ENCODE measurements at places on chromosomes 5 and 9.
A peak's percentile ranks its signal among the peaks of the same experiment; 100 is the strongest.

GRCh38 chr9:9499546-9499945 lies 1113.3 kb downstream of the PTPRD start:
- DNase-seq: no peak

GRCh38 chr9:81535542-81536241 lies 153.7 kb downstream of the TLE1 start:
- DNase-seq: no peak

DNA sequence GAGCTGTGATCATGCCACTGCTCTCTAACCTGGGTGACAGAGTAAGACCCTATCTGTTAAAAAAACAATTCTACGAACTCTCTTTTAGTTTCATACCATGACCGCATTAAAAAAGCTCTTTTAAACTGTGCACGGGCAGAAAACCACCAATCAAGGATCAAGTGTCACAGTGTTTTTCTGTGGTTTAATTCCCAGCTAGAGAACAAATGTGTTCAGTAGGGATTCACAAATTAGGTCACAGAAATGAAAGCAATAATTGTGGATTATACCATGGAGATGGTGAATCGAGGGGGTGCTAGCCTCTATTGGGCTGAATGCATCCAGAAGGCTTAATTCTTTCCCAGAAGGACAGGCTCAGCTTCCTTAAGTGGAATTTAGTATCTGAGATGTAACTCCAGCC lies 79.1 kb downstream of the ATG10 start:
- no peak for DNase-seq

GRCh38 chr5:78811121-78811817 lies 162.7 kb upstream of the LHFPL2 start:
- DNase-seq: no peak

GRCh38 chr9:94654165-94654894 lies 15.0 kb upstream of the FBP1 start:
- no peak for DNase-seq

GRCh38 chr5:123147741-123148140 lies 58.7 kb downstream of the PRDM6 start:
- DNase-seq: no peak

DNA sequence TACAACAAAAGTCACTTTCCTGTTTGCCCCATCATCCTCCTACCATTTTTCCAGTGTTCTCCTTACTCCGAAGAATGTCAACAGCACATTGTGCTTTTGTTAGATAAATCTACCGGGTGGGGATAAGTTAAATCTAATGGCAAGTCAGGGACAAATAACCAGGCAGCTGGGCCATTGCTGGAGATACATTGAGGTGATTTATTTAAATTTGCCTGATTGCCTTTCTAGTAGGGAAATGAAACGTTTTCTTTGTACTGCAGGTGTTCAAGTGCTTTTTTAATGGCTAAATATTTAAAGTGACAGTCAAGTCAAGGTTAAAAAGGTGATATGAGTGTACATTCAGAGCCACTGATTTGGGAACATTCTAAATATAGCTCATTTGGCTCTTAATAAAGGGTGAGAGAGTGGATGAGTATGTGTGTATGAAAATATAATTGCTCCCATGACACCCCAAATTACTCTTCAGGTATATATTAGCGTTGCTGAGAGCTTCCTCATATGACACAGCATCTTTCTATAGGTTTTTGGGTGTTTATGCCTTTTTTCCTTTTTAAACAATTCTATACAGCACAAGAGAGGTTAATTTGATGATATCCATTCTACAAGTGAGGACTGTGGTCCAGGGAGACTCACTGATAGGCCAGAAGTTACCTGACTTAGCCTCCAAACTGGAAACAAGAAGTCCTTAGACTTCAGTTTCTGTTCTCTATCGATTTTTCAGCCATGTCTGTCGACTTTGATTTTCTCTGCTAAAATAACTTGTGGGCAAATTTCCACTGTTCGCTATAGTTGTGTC lies 51.9 kb downstream of the DMRT2 start:
- DNase-seq: no peak

- DNase-seq: no peak
Observed at GRCh38 chr5:71770381-71770780, 51.3 kb downstream of the CARTPT start.

DNA sequence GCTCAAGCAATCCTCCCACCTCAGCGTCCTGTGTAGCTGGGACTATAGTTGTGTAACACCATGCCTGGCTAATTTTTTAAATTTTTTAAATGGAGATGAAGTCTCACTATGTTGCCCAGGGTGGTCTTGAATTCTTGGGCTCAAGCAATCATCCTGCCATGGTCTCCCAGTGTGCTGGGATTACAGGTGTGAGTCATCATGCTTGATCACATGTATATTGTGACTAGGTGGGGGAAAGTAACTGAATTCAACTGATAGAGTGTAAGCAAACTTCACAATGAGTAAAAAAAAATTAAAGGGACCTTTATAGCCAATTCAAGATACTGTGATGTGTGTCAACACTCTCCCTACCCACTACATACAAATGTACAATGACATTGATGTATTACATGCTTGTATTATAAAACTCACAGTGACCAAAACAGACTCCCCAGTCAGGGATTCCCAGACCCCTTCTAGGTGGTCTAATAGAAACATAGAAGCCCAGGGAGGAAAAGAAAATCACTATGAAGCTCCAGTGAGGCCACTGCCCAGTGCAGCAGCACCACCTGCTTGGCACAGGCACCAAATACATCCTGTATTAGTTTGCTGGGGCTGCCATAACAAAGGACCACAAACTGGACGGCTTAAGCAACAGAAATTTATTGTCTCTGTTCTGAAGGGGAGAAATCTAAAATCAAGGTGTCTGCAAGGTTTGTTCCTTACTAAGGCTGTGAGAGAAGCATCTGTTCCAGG lies 8.8 kb downstream of the PLGRKT start:
- DNase-seq: no peak

DNA sequence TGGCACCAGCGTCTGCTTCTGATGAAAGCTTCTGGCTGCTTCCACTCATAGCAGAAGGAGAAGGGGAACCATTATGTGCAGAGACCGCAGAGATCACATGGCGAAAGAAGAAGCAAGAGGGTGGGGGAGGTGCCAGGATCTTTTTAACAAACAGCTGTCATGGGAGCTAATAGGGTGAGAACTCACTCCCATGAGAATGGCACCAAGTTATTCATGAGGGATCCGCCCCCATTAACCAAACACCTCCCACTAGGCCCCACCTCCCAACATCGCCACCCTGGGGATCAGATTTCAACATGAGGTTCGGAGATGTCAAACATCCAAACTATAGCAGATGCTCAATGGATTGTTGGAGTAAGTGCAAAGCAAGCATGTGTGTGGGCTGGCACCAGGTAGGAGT lies 125.8 kb upstream of the SLIT3 start:
- no peak for DNase-seq

GRCh38 chr5:103667068-103667467 lies 104.5 kb upstream of the NUDT12 start:
- DNase-seq: no peak

DNA sequence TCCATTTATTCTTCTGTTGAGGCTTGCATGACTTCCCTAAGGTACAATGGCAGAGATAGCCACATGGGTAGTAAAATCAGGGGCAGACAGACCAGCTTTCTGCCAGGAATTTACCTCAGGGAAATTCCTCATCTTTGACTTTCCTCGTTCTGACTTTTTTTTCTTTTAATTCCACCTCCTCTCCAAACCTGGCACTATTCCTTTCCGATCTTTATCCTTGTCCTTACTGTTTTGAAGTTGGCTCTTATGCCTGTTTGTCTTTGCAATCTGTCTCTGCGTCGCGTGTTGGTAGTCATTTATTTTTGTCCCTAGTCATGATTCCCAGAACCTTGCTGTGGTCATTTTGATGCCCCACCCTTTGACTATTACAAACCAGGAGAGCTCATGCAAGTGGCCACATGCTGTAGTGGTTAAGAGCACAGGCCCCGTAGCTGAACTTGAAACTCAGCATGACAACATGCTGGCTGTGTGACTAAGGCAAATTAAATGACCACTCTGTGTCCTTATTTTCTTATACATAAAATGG lies 19.0 kb downstream of the TMC1 start:
- DNase-seq: peak; percentile 32

- DNase-seq: no peak
Observed at GRCh38 chr5:155620821-155621410, 607.4 kb downstream of the KIF4B start.

GRCh38 chr9:69798744-69799143 lies 21.9 kb upstream of the CFAP95 start:
- DNase-seq: no peak

DNA sequence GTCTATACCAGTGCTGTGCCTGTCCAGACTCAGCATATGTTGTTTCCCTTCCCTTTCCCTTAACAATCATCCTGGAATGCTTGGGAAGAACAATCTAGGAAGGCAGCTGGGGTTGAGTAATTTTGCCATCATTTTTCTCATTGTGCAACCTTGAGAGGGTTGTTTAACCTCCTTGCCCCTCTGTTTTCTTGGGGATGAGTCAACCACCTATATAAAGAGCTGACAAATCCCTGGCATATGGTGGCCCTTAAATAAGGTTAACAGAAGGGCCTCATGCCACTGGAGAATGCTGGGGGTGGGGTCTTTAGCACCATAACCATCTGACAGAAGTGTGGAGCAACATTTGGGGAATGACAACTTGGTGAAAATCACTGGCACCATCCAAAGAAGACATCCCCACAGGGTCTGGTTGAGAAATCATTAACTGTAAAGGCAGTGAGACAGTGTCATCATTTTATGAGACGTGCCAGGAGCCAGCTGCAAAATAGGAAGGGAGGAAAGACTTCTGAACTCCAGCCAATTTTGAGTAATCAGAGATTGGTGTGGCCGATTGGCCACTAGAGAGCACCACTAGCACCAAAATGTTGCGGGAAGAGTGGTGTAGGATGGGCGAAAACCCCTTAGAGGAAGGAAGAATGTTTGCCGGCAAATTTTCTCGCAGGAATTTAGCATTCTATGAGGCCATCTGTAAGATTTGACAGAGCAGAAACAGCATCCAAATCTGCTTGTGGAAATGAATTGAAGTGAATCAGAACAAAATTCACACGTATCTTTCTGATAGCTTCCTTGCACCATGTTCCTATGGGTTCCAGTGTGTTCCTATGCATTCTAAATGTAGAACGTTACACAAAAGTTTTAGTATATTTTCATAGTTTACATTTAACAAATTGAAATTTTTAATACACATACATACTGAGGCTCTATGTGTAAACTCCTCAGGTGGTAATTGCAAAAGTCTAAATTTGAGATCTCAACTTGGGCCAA lies 113.8 kb downstream of the MSX2 start:
- DNase-seq: no peak

DNA sequence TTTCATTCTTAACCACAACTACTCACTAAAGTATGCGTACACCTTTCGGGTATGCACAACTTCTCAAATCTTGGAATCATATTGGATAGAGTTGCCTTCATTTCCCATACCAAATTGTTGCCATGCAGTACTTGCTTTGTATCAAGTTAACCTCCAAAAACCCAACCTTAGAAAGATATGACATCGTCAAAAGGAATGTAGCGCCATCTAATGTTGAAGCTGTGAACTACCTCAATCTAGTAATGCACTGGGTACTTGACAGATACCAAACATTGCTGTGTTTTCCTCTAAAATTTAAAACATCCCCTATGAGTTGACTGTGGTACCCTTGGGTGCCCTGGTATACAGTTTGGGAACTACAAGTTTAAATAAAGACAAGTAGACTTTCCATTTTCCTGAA lies 318.4 kb downstream of the ARL15 start:
- no peak for DNase-seq

- DNase-seq: no peak
Observed at GRCh38 chr9:91101611-91102168, 260.0 kb downstream of the AUH start.

DNA sequence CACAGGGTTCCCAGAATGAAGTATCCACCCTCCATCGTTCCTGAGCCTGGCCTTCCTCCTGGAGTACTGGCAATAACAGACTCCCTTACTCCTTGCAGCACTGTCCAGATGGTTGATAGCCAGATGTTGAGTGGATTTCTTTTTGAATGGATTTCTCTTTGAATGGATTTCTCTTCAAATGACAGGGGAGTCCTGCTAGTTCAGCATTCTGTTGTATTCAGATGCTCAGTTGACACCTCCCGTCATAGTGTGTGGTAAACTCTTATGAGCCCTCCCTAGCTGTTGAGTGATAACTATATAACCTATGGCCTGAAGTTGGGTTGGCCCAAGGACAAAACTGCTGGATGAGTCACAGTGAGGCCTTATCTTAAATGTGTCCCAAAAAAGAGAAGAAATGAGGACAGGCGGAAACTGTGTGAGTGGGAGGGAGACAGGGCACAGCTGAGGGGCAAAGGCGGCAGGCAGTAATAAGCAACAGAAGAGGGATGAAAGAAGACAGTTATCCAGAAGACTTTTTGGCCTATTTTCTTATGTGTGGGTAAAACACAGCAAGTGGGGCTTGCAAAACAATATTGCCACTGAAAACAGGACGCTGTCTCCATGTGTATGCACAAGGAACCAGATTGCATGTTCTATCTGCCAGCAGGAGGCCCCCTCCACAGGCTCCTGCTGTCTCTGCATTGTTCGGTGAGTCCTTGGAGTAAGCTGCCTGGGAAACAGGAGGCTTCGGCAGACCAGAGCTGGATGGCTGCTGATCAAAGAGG lies 209.5 kb upstream of the S1PR3 start:
- DNase-seq: peak; percentile 53

GRCh38 chr9:131552030-131552429 lies 6.7 kb downstream of the PRRT1B start:
- no peak for DNase-seq

DNA sequence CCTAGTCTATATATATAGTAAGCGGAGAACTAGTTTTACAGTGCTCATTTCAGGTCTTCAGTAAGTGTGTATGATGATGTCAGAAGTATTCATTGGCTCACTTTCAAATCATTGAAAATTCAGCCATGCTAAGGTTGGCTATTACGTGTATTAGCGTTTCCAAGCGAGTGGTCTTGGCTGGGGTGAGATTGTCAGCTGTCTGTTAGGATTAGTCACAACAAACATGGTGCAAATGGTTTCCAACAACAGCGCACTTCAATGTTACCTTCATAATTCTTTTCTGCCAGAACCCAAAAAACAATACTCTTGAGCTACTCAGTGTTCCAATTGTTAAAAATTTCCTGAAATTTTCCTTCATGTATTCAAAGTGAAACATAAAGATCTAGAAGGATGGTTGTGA lies 283.0 kb downstream of the AOPEP start:
- DNase-seq: no peak

DNA sequence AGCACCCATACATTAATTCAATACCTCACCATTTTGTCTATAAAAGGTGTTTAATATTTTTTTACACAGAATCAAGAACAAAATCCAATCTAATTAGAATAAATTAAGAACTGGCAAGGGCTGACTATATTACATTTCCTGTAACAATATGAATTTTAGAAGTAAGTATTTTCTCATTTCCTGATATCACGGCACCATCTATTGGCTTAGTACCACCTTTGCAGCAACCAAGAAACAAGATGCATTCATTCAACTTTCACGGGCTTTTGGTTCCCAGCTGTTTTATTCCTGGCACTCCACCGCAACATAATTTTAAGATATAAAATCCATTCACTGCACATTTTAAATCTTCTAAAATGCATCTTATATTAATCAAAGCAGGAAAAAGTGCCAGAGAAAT lies 20.6 kb downstream of the PSMB7 start:
- no peak for DNase-seq

Data from hepatic stellate cell (primary cell).